ENCODE measurements at places on chromosomes 4 and X.

DNA sequence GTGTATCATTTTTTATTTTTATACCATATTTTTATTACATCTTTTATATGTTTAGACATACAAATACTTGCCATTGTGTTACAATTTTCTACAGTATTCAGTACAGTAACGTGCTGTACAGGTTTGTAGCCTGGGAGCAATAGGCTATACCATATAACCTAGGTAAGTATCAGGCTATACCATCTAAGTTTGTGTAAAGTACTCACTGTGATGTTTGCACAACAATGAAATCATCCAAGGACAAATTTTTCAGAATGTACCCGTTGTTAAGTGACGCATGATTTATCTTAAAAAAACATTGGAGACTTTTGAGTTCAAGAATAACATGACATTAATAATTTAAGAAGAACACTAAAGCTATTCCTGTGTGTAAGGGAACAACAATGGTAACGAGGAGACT, 96.0 kb upstream of the LEF1 start:
- DNase-seq = no peak

- no peak for DNase-seq
Observed at GRCh38 chr4:112378858-112379257, 81.7 kb downstream of the ALPK1 start.

- no peak for DNase-seq
Observed at GRCh38 chrX:101685923-101686322, 26.3 kb upstream of the ARMCX2 start.

- DNase-seq = no peak
Observed at GRCh38 chr4:119858176-119858575, 208.5 kb downstream of the MAD2L1 start.

DNA sequence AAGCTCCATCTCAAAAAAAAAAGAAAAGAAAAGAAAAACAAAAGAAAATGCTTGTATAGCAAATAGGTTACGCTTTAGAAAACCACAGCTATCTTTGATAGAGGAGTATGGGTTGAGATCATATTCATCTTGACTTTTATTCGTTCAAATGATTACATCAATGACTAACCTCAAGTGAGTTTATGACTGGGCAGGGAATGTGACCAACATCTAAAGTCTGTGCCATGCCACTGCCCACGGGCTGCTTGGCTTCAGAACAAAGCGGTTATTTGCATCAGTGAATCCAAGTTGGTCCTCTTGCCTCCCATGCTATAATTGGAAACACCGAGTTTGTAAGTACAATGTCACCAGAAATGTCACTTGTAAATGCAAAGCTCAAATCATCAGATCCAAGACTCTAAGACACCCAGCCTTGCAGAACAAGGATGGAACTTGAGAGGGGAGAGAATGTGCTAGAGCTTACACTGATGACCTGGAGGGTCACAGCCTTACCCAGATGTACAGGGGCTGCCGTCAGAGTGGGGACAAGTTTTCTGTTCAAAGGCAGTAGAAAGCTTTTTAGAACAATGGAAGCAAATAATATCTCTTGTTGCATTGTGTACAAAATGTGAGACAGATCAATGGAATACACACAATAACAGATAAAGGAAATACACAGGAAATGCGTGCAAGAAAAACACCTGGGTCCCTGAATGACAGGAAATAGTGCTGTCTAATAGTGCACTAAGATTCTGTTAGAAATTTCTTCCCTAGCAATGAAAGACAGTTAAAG, 8.4 kb upstream of the OPN1LW start:
- DNase-seq = no peak

GRCh38 chr4:93467484-93468155, 360.9 kb upstream of the ATOH1 start:
- no peak for DNase-seq

- DNase-seq = no peak
Observed at GRCh38 chr4:150305995-150306394, 227.8 kb downstream of the DCLK2 start.

Measured in dorsolateral prefrontal cortex (tissue), 122 donors.